ENCODE measurements at places on chromosomes 13 and 19.

GRCh38 chr13:106883976-106884375, 316.0 kb upstream of the ARGLU1 start:
- no peak for DNase-seq

- DNase-seq: no peak
These were observed 67.3 kb upstream of the ITM2B start for GRCh38 chr13:48165727-48166126.

DNA sequence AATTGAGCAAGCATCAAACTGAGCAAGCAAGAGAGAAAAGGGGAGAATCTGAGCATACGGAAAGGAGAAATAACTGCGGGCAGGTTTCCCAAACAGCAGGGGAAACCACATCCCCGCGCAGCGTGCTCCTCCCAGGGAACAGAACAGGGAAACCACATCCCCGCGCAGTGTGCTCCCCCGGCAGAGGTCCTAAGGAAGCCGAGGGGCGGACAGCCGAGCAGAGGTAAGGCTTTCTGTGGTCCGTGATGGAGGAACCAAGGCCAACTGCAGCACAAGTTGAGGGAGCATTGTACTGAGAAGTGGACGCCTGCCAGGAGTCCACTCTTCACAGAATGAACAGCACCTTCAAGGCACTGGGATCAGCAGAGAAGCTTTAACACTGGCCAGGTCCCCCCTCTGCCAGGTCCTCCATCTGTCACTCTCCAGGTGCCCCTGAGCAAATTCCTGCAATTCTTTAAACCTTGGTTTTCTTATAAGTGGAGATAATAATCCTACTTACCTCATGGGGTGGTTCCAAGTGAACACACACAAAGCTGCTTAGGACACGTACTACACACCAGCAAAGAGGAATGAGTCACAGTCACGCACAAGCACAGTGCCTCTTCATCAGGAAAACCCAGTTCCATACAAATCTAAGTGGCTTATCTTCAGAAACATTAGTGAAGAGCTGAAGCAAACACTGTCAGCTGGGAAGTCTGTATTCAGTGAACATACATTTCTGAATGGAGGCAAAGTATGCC, 23.0 kb upstream of the LAMP1 start:
- DNase-seq: no peak

DNA sequence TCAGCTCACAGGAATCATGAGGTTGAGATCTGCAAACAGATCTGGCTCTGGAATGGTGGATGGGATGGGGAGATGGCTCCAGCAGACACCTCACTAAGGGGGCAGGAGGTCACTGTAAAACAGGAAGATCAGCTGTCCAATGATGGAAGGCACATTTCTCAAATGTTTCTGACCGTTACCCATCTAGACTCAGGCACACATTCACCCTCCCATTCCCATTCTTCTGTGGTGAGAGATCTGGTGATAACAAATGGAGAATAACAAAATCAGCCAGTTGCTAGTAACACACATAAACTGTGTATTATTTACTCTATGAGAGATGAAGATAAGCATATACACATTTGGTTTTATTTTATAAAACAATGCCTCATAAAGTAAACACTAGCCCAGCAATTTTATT, 235.9 kb downstream of the TSHZ3 start:
- DNase-seq: no peak

DNA sequence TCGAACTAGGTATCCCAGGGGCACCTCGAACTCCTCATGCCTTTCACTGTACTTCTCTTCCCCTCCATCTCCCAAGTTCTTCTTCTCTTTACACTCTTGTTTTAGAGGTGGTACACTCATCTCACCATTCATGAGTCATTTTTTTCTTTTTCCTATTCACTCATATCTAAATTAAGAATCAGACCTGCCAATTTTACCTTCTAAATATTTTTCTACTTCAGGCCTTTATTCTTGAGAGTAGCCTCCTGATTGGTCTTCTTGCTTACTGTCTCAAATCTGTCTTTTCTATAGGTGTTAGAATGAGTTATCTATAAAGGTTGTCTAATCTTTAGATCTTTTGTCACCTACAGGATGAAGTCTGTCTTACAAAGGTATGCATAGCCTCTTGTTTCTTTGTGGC, 20.7 kb downstream of the TDRD3 start:
- DNase-seq: no peak

GRCh38 chr19:56217039-56217949, 15.2 kb downstream of the ZSCAN5C start:
- DNase-seq: no peak

DNA sequence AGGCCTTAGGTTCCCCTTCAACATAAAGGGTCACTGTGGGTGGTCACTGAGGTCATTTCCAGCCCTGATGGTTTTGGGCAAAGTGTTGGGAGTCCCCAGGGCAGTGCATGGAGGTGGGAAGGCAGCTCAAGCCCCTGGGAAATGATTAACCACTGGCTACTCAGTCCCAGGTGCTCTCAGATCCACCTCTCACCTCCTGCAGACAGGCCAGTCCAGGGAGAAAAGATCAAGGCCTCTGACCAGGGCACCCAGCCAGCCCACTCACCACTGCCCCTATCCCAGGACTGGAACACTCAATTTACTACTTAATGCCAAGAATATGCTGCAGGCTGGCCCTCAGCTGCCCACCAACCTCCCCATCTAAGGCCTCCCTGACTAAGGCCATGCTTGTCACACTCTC, 1307.9 kb downstream of the UQCRFS1 start:
- no peak for DNase-seq

- no peak for DNase-seq
These were observed 627.8 kb upstream of the SLC10A2 start for GRCh38 chr13:103694033-103694432.

GRCh38 chr19:47272448-47273312, 2.0 kb upstream of the INAFM1 start:
- DNase-seq: peak; percentile 71

DNA sequence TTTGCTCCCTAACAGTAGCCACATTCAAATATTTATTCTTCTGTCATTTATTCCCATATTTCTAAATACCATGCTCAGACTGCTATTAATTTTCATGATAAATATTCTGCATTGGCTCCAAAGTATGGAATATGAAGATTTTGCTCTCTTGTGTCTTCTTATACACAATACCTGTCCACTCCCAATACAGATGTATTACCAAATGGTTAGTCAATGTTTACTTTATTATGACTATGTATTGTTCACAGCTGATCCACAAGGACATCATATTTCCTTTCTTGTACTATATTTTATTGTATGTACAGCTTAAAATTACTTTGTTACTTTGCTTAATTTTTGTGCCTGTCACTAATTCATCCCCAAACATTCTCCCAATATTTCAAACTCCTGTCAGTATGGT, 322.3 kb downstream of the OXGR1 start:
- no peak for DNase-seq

DNA sequence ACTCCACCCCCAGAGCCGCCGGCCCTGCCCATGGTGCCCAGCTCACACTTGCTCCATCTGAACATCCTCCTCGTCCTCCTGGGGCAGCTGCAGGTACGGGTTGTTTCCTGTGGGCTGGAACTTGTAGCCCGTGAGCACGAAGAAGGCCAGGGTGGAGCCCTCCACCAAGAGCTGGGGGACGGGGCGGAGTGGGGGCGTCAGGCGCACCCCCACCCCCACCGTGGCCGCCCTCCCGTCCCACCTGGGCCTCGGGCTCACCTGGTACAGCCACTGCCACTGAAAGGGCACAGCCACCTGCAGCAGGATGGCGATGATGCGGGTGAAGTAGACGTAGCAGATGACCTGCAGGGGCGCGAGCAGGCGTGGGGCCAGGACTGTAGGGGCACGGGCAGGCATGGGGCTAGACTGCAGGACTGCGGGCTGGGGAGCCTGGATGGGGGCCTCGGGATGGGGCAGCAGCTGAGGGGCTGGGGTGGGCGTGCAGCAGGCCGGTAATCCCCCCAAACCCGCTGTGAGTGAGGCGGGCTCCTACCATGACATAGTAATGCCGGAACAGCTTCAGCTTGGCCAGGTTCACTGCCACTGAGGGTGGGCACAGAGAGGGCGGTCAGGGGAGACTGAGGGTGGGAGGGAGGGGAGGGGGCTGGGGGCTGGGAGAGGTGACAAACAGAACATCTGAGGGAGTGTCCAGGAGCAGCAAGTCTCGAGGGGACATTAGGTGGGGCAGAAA, 6.3 kb downstream of the GPR108 start:
- DNase-seq: no peak

DNA sequence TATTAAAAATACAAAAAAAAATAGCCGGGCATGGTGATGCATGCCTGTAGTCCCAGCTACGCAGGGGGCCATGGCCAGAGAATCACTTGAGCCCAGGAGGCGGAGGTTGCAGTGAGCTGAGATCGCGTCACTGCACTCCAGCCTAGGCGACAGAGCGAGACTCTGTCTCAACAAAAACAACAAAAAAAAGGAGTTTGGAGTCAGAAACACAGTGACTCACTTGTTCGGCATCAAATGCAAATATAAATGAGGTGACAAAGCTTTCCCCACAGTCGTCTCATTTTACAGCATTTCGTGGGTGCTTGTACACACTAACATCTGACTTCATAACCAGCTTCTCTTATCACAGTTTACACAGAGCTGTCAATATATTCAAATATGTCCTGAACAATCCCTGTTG, 11.0 kb downstream of the ZNF665 start:
- no peak for DNase-seq

GRCh38 chr13:37811441-37811840, 58.1 kb downstream of the TRPC4 start:
- no peak for DNase-seq

GRCh38 chr19:13097463-13098258, 5.0 kb downstream of the LYL1 start:
- DNase-seq: peak; percentile 58

DNA sequence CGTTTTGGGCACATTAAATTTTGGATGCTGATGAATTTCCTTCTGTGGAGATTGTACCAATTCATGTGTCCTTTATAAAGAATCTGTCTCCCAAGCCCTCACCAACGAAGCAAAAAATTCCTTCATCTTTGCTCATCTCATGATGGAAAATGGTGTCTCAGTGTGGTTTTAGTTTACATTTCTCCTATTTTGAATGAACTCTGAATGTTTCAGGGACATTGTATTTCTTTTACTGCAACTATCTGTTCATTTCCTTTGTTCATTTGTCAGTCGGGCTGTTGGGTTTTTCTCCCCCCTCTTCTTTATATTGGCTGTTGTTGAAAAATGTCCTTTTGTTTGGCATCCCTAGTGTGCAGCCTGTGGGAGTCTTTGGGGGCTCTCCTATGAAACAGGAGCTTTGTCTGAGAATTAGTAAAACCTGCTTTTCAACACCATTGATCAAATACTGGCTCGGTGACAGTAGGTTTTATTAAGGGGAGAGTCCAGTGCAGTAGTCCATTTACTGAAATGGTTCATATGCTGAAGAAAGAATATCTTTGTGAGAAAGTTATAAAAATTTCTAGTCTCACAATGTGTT, 91.3 kb upstream of the C1QTNF9B start:
- DNase-seq: no peak

- no peak for DNase-seq
These were observed 615.5 kb downstream of the FGF9 start for GRCh38 chr13:22286338-22286737.

GRCh38 chr19:35240327-35240726, 8.5 kb upstream of the LSR start:
- no peak for DNase-seq

- peak; percentile 87 for DNase-seq
These were observed at the start of gene KCNN4 for GRCh38 chr19:43780706-43781525. KCNN4 (minus strand) TSS chr19:43780973; CDS start chr19:43780861, 112 bp downstream.

- no peak for DNase-seq
These were observed 466.6 kb downstream of the FGF9 start for GRCh38 chr13:22137361-22138050.

DNA sequence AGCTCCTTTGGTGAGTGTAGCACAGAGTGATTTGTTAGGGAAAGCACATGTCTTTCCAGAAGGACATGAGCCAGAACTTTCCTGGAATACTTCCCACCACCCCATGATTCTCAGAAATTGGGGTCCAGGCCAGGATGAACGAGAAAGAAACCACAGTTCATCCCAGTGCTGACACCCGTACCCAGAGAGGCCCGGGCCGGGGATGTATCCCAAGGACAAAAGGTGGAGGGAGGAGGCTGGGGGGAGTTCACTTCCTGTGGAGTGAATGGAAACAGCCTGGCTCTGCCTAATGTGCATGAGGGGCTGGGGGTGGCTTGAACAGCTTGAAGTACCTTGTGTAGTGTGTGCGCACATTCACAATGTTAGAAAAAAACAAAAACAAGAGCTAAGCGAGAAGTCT, 47.5 kb downstream of the CDADC1 start:
- no peak for DNase-seq

DNA sequence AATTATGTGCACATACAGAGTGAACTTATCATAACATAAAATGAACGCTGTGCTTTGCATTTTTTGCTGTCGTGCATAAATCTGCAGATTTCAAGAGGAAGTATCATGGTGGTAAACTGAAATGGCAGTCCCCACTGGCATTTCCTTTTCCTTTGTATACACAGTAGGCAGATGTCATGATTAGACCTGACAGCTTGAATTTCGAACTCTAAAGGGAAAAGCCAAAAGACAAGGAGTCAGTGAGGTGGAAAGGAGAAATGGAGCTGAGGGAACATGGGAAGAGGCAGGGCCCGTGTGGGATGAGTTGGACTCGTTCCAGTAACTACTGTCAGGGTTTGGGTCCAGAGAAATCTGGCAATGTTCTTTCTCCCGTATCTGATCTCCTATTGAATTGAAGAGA, 454.1 kb upstream of the SGCG start:
- DNase-seq: no peak

GRCh38 chr13:75635101-75635827, 866 bp upstream of the LMO7 start:
- peak; percentile 4 for DNase-seq

- peak; percentile 28 for DNase-seq
These were observed 96.8 kb upstream of the KLF12 start for GRCh38 chr13:74230984-74231501.

DNA sequence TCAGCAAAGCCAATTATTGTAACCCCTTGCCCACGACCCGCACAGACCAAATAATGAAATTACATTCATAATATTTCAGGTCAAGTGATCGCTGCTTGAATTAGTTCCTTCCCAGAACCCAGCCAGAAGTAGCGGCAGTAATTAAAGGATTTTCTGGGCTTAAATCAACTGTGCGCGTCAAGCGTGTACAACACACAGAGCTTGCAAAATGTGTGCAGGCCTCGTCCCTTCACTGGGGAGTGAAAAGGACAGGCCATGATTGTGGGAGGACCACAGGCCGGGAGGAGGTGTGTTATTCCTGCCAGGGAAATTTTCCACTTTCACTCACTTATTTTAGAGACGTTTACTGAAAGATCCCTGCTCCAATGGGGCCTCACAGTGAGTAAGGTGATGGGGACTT, 84.9 kb downstream of the CHST8 start:
- no peak for DNase-seq

Measured in activated CD8-positive, alpha-beta T cell treated with anti-CD3 and anti-CD28 coated beads for 36 hours (primary cell).